ENCODE measurements at places on chromosomes 2 and 18. TPM values are rescaled to one million over a fixed set of nuclear protein-coding genes. Genes with fewer than 3 reads are reported as not detected.

Gene FAM210A
- 31.4 TPM for polyA plus RNA-seq

Gene SPP2
- polyA plus RNA-seq = not detected

Gene GPR35
- 0.58 TPM for polyA plus RNA-seq

Gene PSTPIP2
- 6.1 TPM for polyA plus RNA-seq

Gene SEPTIN10
- 26.3 TPM for polyA plus RNA-seq

Gene TFCP2L1
- 0.53 TPM for polyA plus RNA-seq

Gene SLC14A1
- 1.3 TPM for polyA plus RNA-seq

GRCh38 chr18:60182223-60182622 is 190.4 kb downstream of the MC4R start:
- no peak for DNase-seq

DNA sequence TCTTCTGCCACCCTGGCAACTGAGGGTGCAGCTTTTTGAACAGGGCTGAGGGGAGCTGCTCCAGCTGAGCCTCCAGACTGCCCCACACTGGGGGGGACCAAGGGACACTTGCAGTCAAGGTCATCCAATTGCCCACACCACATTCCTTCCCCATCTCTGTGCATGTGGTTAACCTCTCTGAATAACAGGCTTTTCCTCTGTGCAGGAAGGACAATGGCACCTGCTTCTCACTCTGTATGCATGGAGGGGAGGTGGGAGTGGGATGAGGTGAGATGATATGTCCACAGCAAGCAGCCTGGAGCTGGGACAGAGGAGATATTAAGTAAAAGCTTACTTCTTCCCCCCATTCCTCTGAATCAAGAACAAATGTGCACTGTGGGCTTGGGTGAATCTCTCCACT is 39.1 kb upstream of the TEX51 start:
- DNase-seq = no peak

DNA sequence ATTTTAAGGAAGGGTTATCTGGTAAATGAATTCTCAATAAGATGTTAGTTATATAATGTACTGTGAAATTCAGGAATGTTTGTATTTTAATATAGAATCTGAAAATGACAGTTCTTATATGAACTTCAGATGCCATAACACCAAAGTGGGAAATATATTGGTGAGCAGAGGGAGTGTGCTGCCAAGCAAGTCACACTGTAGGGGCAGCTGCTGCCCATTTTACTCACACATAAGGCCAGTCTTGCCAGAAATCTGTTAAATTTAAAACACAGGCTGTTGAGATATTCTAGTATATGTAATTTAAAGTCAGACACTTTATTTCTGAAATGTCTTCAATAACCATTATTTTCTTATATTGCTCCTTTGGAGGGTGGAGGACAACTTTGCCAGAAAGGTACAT is 34.6 kb upstream of the C1GALT1C1L start:
- DNase-seq = no peak

GRCh38 chr2:222424276-222424728 is at the start of gene SGPP2:
SGPP2 (plus strand) TSS chr2:222424543; CDS start chr2:222424603, 60 bp downstream.
- no peak for DNase-seq

DNA sequence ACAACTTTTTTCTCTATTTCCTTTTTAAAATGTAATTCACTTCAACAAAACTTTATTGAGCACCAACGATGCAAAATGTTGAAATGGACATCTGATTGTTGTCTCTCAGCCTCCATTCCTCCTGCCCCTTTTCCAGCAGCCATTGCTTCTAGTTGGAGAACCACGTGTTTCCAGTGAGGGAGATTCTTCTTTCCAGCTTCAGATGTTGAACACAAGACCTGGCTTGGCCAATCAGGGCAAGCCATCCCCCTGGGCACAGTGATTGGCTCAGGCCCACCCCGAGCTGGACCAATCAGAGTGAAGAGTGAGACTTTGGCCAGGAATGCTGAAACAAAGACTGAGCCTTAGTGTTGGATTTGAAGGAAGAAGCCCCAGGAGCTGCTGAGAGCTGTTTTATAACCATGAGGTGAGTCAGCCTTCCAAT is 59.0 kb downstream of the E2F6 start:
- peak; percentile 61 for DNase-seq

DNA sequence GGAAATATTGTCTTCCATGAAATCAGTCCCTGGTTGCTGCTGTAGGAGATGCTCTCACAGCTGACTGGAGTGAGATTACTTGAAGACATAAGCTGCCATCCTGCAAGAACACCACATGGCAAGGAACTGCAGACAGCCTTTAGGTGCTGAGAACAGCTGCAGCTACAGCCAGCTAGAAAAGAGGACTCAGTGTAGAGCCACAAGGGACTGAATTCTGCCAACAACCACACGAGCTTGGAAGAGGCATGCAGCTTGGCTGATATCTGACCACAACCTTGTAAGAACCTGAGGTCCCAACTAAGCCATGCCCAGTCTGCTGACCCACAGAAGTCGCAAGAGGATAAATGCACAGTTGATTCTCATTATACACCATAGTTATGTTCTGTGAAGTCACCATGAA is 181.8 kb upstream of the ARL4C start:
- DNase-seq = no peak

- DNase-seq = no peak
These were observed 43.0 kb downstream of the KLF7 start for GRCh38 chr2:207122651-207123334.

GRCh38 chr2:12606472-12607000 is 110.2 kb upstream of the TRIB2 start:
- no peak for DNase-seq

- DNase-seq = no peak
These were observed 2.5 kb downstream of the MYCN start for GRCh38 chr2:15942711-15943345.

DNA sequence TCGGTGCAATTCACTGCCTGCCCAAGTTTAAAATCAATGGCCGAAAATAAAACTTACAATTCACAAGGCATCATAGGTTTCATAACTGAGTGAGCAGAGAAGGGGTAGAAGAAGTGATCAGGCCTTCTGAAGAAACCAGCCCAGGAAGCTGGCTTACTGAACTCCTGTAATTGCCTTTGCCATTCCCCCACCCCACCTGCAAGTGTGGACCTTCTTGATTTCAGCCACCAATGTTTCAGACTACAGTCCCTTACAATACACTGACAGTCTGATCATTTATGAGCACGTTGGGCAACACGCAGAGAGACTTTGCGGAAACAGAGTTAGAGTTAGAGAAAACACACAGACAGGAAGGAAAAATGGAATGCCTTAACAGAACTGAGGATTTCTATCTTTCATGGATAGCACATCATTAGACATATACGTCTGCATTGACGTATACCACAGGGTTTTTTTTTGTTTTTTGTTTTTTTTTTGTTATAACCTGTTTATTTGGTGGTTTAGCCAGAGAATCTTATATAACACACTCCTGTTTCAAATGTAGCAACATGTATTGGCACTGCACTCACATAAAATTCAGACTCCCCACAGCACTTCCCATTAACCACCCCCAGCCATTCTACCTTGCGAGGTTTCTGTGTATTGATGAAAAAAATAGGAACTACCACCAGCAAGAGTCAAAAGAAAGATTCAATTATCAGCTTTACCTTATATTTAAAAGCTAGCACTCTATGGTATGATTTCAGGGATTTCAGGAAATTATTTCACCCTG is 126.4 kb downstream of the CACNB4 start:
- no peak for DNase-seq

GRCh38 chr2:98294711-98295110 is 51.5 kb upstream of the CNGA3 start:
- DNase-seq = no peak

- DNase-seq = no peak
These were observed 98.2 kb upstream of the MAP3K20 start for GRCh38 chr2:172977270-172978062.

GRCh38 chr18:13368080-13368813 is 149.7 kb downstream of the LDLRAD4 start:
- no peak for DNase-seq

DNA sequence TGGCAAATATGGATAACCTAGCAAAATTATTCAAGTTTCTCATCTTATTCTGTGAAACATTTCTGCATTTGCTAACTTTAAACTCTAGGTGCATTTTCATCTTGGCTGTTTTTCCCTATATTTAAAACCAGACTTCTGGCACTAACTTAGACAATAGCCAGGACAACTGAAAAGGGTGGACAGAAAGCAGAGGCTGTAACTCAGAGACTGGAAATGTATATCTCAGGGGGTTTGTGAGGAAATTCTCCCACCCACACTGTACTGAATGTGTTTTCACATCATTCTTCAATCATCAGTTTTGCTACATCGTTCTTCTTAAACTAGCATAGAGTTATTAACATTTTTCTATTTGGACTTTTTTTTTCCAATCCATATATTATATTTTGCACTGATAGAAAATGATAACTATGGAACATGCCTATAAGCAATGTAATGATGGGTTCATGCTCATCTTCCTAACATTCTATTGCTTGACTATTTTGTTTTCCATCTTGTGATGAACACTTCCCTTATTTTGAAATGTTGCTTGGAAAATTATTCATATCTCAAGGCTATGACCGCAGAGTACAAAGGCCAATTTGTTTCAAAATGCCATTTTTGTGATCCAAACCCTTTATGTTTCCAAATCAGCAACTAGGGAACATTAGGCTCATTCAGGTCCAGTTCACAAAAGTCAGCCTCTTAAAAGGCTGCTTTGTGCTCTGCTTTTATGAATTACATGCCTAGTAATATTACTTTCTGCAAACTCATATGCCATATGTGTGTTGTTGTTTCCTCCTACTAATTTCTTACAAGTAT is 125.8 kb upstream of the CDH19 start:
- DNase-seq = no peak

DNA sequence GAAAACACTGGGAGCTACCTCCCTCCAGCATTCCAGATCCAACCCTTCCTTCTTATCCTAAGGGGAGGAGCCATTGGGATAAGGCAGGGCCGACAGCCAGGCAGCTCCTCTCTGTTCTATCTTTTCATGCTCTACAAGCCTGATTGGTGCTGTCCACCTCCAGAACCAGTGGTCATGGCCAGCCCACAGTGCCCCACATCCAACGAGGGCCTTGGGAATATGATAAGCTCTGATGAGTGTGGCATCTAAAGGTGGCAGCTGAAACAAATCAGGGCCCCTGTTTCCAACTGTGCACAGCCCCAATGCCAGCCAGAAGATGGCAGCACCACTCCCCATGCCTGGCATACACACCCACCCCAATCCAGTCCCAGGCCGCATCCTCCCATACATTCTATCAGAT is 329.3 kb downstream of the C1D start:
- DNase-seq = no peak

GRCh38 chr2:10036095-10036884 is 7.1 kb upstream of the KLF11 start:
- DNase-seq = peak; percentile 93

DNA sequence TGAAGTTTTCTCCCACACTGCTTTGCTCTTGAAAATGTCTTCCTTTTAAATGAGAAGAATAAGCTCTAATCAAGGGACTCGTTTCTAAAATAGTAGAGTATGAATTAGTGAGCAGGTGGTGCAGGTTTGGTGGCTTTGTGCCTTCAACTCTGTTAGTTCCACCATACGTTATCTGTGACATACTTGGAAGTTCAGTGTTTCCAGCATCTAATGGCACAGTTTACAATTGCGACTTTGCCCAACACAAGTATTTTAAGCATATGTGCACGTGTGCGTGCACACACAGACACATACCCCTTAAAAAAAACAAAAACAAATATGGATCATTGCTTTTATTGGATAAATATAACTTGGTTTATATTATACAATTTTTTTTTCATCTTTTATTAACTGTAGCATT is 111.8 kb downstream of the RAB3GAP1 start:
- no peak for DNase-seq

DNA sequence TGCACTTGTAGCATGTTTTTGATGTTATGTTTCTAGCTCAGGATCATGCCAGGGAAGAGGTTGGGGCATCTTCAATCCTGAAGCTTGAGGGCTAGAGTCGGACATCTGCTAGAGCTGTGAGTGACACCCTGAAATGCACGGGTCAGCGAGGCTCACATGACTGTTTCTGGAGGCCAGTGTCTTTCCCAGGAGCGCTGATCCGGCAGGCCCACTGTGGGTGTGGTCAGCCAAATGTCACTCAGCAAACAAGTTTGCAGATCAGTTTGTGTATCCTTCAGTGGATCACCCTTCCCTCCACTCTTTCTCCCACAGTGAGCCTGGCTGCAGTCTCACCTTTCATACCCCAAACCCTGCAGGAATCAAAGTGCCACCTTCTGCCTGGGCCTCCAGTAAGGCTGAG is 23.0 kb upstream of the ARHGEF4 start:
- DNase-seq = no peak

- DNase-seq = peak; percentile 7
These were observed 22.5 kb downstream of the KIF1A start for GRCh38 chr2:240797500-240797895.

- no peak for DNase-seq
These were observed 126.7 kb upstream of the ARL4C start for GRCh38 chr2:234623521-234623991.

- DNase-seq = no peak
These were observed 322.6 kb downstream of the PRKCE start for GRCh38 chr2:45974056-45974455.

GRCh38 chr2:7096726-7097352 is 179.6 kb downstream of the RNF144A start:
- no peak for DNase-seq

GRCh38 chr2:109046925-109047508 is 58.0 kb upstream of the EDAR start:
- no peak for DNase-seq

- DNase-seq = no peak
These were observed 258.6 kb upstream of the TANK start for GRCh38 chr2:160901613-160902012.

DNA sequence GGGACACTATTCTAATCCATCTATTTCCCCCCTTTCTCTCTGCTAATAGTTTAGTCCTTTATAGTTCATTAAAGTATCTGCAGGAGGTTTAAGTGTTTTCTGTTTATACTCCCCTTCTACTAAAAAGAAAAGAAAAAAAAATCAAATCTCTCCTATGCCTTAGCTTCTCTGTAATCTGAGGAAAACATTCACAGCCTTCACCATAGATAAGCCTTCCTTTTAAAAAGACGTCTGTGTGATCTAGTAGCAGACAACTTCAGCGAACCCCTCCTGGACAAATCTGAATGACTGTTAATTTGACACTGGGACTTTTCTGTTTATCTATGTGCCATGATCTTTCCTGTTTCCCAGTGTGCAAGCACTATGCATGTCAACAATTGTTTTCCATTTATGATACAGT is 70.4 kb upstream of the CDH19 start:
- no peak for DNase-seq

DNA sequence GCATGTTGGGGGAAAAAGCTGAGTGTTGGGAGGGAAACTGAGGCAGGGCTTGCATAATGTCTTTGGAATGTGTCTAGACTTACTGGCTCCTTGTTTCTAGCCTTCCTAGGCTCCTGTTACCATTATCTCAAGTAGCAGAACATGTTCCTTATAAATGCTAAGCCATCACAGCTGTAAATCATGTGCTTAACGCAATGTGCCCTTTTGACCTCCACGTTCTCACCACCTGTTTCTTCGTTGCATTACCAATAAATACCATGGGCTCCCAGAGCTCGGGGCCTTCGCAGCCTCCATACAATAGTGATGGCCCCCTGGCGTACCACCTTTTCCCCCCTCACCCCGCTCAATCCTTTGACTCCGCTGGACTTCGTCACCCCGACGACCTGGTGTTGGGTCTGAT is 54.0 kb upstream of the CWC22 start:
- DNase-seq = peak; percentile 25

All from psoas muscle (tissue), 8 donors.